ENCODE measurements at places on chromosomes 1 and 21. TPM values are rescaled to one million over a fixed set of nuclear protein-coding genes. Genes with fewer than 3 reads are reported as not detected.

DNA sequence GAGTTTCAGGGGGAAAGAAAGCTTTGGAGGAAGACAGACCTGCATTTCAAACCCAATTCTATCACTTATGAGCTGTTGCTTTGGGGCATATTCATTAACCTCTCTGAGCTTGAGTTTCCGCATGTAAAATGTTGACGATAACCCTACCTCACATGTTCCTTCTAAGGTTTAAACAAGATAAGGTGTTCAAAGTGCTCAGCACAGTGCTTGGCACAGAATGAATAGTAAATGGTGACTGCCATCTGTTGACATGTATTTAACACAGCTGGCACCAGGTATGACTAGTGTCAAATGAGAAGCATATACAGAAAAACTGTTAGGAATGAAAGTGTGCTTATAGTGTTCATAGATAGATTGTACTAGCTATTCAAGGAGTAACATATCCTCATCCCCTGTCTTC is 155.5 kb downstream of the PTGER3 start:
- no peak for DNase-seq

GRCh38 chr1:207134581-207134980 is 30.5 kb downstream of the C4BPA start:
- DNase-seq = no peak

DNA sequence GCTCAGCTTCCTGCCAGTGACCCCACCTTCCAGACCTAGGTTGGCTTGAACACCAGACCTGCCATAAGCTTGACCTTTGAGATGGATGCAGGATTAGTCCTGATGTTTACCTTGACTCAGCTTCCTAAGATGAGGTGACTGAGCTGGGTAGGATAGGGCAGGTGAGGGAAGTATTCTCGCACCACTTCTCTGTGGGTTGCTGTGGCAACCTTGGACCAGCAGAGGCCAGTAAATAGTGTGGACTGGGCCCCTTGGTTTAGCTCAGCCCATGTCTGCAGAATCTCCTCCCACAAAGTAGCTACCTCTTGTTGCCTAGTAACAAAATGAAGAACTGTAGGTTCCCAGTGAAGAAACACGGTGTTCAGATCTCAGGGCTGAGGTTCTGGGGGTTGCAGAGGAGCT is 8.4 kb downstream of the RPS6KA1 start:
- DNase-seq = peak; percentile 42

- DNase-seq = no peak
Observed at GRCh38 chr1:208303743-208304712, 59.8 kb upstream of the PLXNA2 start.

DNA sequence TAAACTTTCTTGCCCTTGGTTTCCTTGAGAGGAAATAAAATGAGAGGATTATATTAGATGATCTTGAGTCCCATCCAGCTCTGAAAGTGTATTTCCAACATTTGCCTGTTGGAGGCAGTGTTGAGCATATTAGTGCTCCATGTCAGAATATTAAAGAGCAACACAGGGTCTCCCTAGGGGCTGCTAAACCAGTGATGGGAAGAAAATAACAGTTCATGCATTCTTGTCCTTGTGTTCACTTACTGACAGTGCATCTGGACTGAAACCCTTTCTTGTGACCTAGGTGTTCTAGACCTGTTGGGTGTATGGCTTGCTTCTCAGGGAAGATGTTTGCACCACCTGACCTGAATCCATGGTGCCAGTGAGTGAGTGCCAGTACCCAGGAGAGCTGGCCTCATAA is 124.7 kb upstream of the KIAA0040 start:
- peak; percentile 42 for DNase-seq

DNA sequence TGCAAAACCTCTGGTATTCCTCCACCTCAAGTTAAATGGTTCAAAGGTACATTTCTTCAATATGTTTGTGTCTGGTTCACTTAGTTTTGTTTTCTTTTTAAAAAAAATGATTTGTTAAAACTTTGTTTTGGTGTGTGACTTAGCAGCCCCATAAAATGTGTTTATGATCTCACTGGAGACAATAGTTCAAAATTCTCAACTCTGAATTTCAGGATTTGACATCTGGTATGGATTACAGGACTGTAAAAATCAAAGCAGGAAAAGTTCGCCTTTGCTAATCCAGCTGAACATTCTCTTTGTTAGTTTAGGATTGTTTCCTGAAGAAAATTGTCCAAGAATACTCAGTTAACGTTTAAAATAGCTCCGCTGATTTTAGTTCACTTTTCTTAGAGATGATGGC is 231.7 kb downstream of the HMCN1 start:
- no peak for DNase-seq

WNT4 gene
- not detected for total RNA-seq

PRUNE1 gene
- total RNA-seq = 18.6 TPM

DNA sequence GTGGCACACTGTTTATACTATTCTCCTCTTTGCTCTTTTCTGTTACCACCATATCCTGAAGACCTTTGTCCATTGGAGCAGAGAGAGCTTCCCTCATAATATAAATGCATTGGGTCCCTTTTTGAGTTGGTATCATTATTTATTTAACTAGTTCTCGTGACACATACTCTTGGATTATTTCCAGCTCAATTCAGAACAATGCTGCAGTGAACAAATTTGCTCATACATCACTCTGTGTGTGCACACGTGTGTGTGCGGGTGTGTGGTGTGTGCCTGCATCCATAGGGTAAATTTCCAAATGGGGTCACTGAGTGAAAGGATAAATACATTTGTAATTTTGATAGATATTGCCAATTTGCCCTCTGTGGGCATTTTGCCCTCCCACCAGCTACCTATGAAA is 5.8 kb downstream of the PLA2G2A start:
- no peak for DNase-seq

DNA sequence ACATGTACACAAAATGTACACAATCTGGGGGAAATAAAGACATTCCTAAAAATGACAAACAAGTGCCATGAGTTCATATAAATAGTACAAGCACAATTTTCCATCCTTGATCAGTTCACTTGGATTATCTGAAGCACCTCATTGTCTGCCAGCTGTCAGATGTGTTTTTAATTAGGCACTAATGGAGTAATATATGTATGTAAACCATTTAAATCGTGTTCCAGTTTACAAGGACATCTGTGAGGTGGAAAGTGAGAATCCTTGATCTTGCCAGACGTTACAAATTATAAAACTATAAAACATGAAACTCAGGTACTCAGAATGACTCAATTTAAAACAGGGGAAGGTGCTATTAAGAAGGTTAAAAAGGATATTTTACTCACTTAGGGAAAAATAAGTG is 1312.2 kb downstream of the PLA2G4A start:
- DNase-seq = no peak

DNA sequence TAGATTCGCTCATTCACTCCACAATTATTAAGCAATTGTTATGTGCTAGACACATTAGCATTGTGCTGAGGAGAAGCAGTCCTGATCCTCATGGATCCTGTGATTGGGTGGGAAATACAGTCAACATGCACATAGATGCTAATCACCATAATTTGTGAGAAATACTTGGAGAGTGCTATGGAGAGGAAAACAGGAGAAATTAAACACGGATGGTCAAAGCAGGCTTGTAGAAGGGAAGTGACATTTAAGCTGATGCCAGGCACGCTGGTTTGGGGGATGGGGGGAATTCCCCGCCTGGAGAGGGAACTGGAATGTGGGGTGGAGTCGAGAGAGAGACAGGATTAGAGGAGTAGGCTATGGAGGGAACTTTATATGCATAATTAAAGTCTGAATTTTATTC is 52.2 kb upstream of the L1TD1 start:
- DNase-seq = no peak

ABCG1 gene
- total RNA-seq = 11.6 TPM

- no peak for DNase-seq
Observed at GRCh38 chr21:36656138-36656537, 42.8 kb upstream of the SIM2 start.

Measured in activated CD4-positive, alpha-beta T cell treated with anti-CD3 and anti-CD28 coated beads for 36 hours (primary cell).